ENCODE measurements at places on chromosomes 16 and 17.

DNA sequence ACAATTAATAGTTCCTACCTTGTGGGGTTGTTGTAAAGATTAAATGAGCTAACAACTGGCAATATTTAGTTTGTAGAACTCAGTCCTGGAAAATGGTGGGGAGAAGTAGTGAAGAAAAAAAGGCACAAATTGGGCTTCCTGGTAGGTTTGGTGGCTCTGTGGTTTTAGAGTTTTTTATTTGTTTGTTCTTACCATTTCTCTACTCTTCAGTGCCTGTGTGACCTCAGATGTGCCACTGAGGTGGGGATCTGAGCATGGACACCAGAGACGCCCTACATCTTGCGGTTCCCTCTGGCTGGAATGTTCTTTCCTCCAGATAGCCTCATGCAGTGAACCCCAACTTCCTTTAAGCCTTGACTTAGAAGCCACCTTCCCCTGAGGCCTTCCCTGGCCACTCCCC lies 7.7 kb downstream of the ZBTB4 start:
- DNase-seq = no peak

GRCh38 chr16:73015612-73016487 lies 32.1 kb downstream of the ZFHX3 start:
- no peak for DNase-seq

DNA sequence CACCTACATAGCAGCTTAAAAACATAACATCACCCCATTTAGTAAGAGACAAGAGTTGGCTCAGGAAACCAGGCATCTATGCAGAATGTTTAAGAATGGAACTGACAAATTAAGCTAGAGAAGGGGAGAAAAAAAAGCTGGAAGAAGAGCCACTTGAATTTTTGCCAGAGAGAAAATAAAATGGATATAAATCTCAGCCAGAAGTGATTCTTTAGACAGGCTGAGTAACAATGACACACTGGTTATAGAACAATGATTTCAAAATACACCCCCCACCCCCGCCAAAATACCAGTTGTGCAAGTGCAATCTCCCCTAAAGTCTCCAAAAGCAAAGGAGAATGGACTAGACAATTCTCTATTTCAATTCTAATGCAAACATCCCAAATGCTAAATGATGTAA lies 22.4 kb downstream of the LSM12 start:
- no peak for DNase-seq

DNA sequence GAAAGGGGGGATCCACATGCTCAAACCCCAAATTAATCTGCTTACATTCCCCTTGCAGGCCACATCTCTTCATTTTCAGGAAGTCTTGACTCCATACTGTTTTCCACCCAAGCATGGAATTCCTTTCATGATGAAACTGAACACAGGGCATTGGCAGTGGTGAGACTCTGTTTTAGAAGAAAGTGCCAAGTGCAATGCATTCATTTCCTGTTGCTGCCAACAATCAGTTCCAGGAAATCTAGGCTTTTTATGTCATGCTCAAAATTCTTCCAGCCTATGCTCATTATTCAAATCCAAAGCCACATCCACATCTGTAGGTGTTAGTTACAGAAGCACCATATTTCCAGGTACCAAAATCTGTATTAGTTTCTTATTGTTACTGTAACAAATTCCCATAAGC lies 4.1 kb downstream of the CCL2 start:
- no peak for DNase-seq

Measured in hematopoietic multipotent progenitor cell treated with erythropoietin and hydrocortisone succinate and interleukin-3 and kit ligand, for 15 days (in vitro differentiated cells).